Neural crest cell (in vitro differentiated cells): ENCODE measurements at places on chromosomes 5 and 9.

GRCh38 chr9:38071470-38072134 lies 2.6 kb upstream of the SHB start:
- DNase-seq, result no peak

- no peak for DNase-seq
Measured at GRCh38 chr9:119938871-119939270, 569.6 kb upstream of the BRINP1 start.

DNA sequence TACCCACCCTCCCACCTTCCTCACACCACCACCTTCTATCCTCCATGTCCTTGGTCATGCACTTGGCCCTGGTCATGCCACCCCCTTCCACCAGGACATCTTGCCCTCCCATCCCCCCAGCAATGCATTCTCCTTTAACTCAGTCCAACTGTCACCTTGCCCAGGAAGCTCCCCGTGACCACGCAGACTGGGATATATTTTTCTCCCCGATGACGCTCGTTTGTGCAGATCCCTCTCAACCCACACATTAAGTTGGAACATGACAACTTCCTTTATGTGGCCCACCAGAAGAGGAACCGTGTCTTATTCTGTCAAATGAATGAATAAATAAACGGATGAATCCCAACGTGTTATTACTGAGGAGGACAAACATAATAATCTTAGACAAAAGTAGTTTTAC lies 82.8 kb upstream of the TAS2R1 start:
- no peak for DNase-seq

GRCh38 chr5:152113401-152113800 lies 188.8 kb upstream of the GLRA1 start:
- no peak for DNase-seq

GRCh38 chr9:15101095-15101494 lies 190.9 kb upstream of the FREM1 start:
- no peak for DNase-seq

GRCh38 chr5:69502767-69503488 lies 10.3 kb downstream of the OCLN start:
- no peak for DNase-seq

DNA sequence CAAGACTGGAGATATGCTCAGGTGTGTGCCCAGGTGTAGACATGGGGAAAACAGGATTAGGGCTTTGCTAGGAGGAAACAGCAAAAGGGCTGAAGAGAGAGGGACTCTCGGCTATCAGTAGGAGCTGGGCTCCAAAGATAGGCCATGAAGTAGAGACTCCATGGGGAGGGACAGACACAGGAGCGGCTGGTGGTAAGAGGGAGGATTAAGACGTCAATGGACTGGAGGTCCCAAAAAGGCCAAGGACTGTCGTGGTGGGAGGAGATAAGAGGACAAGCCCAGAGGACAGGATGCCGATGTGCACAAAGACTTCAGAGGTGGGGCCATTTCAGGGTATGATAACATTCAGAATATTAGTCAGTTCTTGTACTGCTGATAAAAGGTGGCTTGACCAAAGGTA lies 93.1 kb downstream of the SAXO1 start:
- DNase-seq, result no peak

DNA sequence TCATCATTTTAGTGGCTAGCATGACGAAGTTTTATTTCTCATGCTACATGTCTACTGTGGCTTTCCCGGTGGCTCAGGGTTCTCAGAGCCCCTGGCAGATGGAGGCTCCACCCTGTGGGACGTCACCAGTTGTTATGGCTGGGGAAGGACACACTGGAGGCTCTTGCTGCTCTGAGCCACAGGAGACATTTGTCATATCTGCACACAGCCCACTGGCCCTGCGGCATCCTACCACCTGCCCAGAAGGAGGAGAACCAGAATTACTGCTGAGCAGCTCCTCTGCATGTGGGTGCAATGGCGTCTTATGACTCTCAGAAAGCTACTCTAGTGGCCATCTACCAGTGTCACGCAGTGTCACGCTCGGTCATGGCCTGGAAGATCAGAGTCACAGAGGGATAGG lies 6.6 kb downstream of the OR13J1 start:
- DNase-seq, result no peak

DNA sequence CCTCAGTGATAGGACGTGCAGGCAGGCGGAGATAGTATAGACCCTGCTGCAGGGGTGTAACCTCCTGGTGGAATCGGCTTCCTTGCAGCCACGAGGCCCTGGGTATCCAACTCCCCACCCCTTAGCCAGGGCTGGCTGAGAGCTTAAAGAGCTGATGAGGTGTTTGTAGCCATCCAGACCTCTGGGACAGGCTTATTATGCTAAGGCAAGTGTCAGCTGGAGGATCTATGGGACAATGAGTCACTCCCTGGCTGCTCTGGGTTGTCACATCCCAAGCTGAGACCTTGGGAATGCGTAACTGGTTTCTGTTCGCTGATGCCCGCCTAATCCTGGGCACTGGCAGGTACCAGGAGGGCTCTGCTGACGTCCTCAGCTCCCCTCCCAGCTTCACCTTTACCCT lies 38.9 kb downstream of the DAB2IP start:
- no peak for DNase-seq

DNA sequence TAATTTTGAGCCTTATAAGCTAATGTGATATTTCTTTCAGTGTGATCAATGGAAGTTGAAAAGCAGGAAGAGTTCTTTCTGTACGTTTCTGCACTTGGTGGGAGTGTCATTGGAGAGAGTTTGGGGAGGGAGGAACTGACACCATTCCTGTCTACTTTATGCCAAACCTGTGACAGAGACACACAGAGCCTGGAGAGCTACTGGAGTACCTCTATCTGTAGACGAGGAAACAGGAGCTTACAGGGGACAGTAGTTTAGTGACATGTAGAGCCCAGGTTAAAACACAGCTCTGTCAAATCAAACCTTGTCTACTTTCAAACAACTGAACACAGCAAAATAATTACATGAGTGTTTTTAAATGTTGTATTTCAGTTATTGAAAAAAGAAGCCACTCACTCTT lies 103.6 kb downstream of the PDE4D start:
- no peak for DNase-seq

- no peak for DNase-seq
Measured at GRCh38 chr5:9445826-9446388, 100.0 kb downstream of the SEMA5A start.

DNA sequence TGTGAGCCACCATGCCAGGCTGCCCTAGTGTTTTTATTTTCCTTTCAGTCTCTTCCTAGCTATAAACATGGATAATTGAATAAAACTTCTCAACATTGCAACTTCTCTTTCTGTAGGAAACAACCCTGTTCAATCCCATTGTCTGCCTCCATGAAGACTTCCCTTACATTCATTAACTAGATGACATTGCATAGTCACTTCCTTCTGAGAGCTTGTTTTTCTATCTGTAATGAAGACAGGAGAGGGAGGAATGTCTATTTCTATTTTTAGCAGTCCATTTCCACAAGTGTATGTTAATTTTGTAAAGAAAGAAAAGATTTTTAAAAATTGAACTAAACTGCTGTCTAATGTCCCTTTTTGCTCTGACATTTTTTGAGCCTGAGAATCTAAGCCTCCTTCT lies 55.6 kb upstream of the MELK start:
- no peak for DNase-seq

DNA sequence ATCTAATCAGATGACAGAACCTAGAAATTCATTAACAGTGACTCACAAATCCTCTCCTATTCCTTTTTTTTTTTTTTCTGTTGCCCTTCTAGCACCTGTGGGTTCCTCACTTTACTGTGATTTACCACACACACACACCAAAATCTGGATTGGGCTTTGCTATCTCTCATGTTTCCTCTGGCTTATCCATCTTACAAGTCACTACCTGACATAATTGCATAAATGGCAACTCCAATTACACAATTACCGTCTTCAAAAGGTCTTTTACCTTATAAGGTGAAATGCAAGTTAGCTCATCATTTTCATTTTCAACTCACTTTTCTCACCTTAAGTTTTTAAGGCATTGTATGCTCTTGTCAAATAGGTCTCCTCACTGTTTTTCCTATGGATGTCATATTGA lies 426.3 kb upstream of the MEF2C start:
- DNase-seq, result no peak

- no peak for DNase-seq
Measured at GRCh38 chr9:117178596-117179375, 236.1 kb downstream of the ASTN2 start.

DNA sequence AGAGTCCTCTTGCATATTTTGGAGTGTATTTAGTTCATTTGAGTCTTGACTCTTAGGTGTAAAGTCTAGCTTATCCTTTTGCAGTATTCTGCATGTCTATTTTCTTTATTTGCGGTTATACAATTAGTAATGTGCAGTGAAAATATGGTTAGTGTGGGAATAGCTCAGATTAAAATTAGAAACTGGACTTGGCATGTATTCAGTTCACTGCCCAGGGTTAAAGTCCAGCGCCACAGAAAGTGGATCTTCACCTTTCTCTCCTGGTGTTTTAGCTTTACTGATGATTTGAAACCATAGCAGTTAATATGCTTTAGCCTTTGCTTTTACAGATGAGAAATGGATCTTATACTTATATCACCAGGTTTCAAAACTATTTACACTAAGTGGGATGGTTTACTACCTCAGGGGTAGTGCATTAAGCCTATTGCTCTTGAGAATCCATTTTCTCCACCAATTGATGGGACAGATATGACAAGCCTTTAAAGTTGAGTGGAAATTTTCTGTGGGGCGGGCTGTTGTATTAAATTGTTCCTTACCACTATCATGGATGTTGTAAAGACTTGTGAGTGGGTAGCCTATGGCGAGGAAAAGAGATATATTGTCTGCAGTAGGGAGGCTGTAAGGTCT lies 48.9 kb downstream of the PBX3 start:
- no peak for DNase-seq

- no peak for DNase-seq
Measured at GRCh38 chr5:131156385-131156784, 8.7 kb downstream of the HINT1 start.

GRCh38 chr9:534886-535285 lies 306.6 kb upstream of the DMRT1 start:
- DNase-seq, result no peak

- DNase-seq, result no peak
Measured at GRCh38 chr5:56459394-56460194, 226.5 kb upstream of the ANKRD55 start.

- no peak for DNase-seq
Measured at GRCh38 chr5:132549576-132549975, 6.3 kb upstream of the IL5 start.

- no peak for DNase-seq
Measured at GRCh38 chr9:93132287-93132927, 1.6 kb downstream of the NINJ1 start.

- no peak for DNase-seq
Measured at GRCh38 chr5:79992891-79993657, 2.0 kb upstream of the MTX3 start.

DNA sequence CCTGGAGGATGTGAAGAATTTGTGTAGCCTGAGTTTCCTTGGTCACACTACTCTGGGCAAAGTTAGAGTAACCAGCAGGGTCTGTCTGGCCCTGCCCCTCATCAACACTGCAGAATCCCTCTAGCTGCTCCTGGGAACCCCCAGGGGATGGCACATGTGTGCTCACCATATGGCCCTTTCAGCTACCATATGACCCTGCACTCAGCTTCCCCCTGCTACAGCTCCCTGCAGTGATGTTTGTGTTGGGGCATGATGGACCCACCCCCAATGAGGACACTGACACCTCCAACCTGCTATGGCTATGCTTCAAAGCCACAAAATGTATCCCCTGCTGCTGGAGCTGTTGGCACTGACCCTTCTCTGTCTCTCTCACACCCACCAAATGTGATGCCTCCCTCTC lies 152.7 kb downstream of the SNX18 start:
- DNase-seq, result no peak

DNA sequence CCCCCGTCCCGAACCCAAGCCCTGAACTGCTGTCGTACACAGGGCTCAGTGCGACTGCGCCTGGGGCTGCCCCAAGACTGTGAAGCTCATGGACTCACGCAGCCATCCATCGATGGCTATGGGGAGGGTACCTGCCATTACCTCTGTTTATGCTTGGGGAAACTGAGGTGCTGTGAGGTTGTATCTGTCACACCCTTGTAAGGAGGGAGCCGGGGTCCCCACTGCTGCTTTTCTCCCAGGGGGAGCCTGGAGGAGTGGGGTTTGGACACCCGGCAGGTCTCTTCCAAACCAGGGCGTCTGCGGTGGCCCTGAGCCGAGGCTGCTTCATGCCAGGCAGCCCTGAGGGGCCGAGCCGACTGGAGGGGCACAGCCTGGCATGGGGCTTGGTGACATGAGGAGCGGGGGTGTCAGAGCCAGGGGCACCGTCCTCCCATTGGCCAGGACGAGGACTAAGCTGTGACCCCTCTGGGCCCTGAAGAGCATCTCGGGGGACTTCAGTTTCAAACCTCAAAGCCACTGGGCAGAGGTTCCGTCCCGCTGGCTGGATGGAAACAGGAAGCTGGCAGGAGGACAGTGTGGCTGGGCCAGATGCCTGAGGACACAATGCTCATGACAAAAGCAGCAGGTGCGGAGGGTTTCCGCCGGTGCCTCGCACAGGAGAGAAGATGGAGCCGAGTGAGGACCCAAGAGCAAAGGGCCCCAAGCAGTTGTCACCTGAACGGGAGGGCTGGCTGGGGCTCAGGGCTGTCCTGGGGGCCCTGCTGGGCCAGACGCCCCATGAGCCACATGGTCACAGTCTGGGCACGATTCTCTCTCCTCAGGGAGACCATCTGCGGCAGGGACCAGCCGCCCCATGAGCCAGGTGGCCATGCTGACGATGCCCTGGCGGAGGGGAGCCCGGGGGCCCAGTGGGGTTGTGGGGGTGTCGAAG lies 54.4 kb upstream of the EXOC3 start:
- no peak for DNase-seq

GRCh38 chr5:178630475-178630930 lies 3.7 kb upstream of the CLK4 start:
- no peak for DNase-seq

GRCh38 chr5:54645882-54646355 lies 128.4 kb downstream of the SNX18 start:
- no peak for DNase-seq

GRCh38 chr9:32843295-32843694 lies 60.0 kb downstream of the TMEM215 start:
- no peak for DNase-seq

DNA sequence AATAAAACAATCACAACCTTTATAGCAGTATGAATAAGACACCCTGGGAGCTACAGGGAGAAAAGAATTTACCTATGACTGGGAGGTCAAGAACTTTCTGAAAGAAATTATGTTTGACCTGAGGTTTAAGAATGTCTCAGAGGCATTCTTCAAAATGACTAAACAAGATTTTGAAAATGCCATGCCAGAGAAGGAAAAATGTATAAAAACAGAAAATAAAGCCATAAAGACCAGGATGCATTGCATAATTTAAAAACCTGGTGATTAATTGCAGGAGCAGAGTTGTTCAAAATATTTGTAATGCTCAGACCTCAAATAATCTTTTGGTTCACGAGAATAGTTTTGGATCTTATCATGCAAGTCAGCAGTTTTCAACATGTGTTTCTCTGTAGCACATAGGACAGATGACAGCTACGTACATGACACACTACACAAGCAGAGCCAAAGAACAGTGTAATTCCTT lies 954.7 kb upstream of the ARRDC3 start:
- DNase-seq, result no peak

GRCh38 chr5:175728316-175728715 lies 70.4 kb downstream of the HRH2 start:
- DNase-seq, result no peak

- DNase-seq, result no peak
Measured at GRCh38 chr5:133950821-133951612, 17.4 kb downstream of the C5orf15 start.
